ENCODE measurements at places on chromosomes 3 and 15. TPM values are rescaled to one million over a fixed set of nuclear protein-coding genes. Genes with fewer than 3 reads are reported as not detected.
A peak's percentile ranks its signal among the peaks of the same experiment; 100 is the strongest.

DNA sequence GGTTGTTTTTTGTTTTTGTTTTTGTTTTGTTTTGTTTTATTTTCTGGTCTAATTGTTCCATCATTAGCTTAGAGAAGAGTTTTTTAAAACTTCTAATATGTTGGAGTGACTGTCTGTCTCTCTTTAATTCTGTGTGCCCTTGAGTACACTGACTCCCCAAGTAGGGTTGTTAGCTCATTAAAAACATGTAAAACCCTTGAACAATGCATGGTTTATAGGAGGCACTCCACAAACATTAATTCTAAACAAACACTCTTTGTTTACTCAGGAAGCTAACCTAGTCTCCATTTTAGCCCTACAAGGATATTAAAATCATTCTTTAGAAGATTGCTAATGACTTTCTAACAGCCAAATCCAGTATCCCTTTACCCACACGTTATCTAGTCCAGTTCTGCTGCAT lies 100.5 kb downstream of the CGGBP1 start:
- DNase-seq, result no peak

GRCh38 chr3:187497052-187497451 lies 128.9 kb downstream of the RTP4 start:
- no peak for DNase-seq

- no peak for DNase-seq
These were observed 175.4 kb upstream of the CADPS start for GRCh38 chr3:63050548-63051177.

- no peak for DNase-seq
These were observed 32.6 kb upstream of the PDE8A start for GRCh38 chr15:84949043-84949442.

DNA sequence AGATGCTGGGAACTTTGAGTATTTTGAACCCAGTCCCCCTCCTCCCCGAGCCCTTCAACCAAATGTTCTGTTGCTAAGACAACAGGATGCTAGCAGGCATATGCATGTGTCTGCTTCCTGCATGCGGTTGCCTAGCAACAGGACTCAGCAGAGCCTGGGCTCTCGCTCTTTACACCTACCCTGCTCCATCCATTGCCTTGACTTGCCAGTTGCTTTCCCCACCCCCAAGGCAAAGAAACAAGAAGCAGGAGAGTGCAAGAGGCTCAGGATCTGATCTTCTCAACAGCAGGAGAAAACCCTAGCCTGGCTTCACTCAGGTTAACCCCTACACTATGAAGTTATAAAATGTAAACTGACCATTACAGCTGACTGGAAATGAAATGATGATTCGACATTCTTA lies 393.0 kb downstream of the IGSF11 start:
- DNase-seq, result peak; percentile 71

GRCh38 chr3:143209715-143210059 lies 90.1 kb downstream of the CHST2 start:
- DNase-seq, result no peak

DNA sequence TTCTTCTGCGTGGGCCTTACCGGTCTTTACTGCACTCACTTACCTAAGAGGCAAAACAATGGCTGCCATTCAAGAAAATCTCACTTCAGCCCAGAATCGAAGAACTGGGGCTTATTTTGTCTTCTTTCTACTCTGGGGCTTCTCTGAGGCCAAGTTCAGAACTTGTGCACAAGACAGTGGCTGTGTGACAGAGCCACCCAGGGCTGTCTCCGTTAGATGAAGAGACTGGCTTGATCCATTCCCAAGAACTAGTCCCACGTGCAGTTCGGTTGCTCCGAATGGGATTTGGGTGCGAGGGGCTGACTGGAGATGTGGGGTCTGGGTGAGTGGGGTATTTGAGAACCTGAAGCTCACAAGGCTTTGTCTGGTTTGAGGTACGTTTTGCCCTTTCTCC lies 795 bp upstream of the TCF12 start:
- no peak for DNase-seq

ZNF148 gene
- total RNA-seq, result 9.7 TPM

DNA sequence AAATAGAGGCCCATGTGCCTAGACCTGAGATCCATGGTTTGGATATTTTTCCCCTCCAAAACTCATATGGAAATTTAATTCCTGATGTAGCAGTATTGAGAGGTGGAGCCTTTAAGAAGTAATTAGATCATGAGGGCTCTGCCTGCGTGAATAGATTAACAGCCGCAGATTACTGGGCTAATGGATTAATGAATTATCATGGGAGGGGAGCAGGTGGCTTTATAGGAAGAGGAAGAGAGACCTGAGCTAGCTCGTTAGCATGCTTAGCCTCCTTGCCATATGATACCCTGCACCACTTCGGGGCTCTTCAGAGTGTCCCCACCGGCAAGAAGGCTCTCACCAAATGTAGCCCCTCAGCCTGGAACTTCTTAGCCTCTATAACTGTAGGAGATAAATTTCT lies 15.8 kb downstream of the ARHGEF26 start:
- DNase-seq, result no peak

DISP2 gene
- total RNA-seq, result 0.04 TPM

DNA sequence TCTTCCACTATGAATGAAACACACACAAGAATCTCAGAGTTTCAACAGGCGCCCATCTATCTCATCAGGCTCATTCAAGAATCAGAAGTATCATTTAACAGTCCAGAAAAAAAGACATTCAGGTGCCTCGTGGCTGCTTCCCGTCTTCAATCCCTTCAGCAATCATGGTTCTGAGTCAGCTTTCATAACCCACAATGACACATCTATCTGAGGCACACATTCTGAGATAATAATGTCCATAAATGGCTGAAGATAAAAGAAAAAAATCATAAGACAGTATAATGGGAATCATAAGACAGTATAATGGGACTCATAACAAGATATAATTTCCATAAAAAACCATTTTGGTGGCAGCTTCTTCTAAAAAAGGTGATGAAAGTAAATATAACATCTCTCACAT lies 52.4 kb downstream of the TNIK start:
- no peak for DNase-seq

GRCh38 chr3:53464424-53464823 lies 30.0 kb upstream of the CACNA1D start:
- no peak for DNase-seq

STRA6 gene
- total RNA-seq, result 10.3 TPM

GRCh38 chr3:154954757-154955156 lies 125.4 kb upstream of the MME start:
- DNase-seq, result peak; percentile 40

GRCh38 chr15:57559875-57560274 lies 31.8 kb upstream of the MYZAP start:
- peak; percentile 81 for DNase-seq

PLA2G4E gene
- total RNA-seq, result not detected

- DNase-seq, result peak; percentile 25
These were observed 339.2 kb downstream of the FOXP1 start for GRCh38 chr3:71244153-71244825.

STX19 gene
- not detected for total RNA-seq

Measured in H7 (cell line).